ENCODE measurements at places on chromosomes 1 and 21.

- no peak for DNase-seq
Observed at GRCh38 chr1:230778916-230779590, 31.9 kb downstream of the CAPN9 start.

GRCh38 chr1:39091845-39092645, 65.9 kb downstream of the NDUFS5 start:
- no peak for DNase-seq

DNA sequence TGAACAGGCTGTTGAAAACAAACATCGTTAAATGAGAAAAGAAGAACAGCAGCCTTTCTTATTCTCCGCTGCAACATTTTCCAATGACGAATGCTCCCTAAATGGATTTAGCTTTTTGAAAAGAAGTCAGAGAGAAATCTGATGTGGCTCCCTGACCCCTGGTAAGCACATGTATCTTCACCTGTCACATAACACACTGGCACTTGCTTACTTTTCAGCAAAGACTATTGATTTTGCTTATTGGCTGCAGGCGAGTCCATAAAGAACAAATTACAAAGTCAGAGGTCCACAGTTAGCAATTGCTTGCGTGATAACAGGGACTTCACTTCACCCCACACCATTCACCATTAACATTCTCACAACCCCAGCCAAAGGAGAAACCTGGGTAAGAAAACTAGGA, 362.8 kb downstream of the GPATCH2 start:
- DNase-seq: no peak

DNA sequence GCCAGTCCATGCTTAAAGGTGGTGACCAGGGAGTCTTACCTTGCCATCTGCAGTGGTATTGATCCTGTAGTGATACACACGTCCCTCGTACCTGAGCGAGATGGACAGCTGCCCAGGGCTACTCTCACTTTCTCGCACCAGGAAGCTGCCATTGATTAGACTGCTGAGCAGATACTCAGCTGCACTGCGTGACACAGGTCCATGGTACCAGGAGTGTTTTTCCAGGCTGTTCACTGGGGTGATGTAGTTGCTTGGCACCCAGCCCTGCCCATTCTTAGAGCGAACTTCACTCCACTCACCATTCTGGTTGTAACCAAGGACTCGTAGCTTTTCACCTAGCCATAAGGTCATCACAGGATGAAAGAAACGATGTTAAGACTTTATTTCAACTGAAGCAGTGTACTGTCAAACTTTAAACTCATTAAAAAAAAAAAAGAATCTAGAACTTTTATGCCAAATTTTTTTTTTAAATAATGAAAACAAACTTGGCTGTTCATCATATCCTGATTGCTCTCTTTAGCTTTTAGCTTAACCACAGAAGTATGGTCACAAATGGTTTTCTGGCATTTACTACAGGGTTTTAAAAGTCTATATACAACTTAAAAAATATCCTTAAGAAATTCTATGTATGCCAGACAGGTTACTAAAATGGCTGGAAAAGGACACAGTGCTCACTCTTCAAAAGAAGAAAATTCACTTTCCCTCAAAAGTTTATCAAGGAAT, 44.6 kb downstream of the TOR3A start:
- DNase-seq: no peak

GRCh38 chr21:18373606-18374005, 30.0 kb downstream of the TMPRSS15 start:
- DNase-seq: no peak

- no peak for DNase-seq
Observed at GRCh38 chr1:227068883-227069282, 128.8 kb downstream of the COQ8A start.

- no peak for DNase-seq
Observed at GRCh38 chr1:20174937-20175666, 10.8 kb upstream of the UBXN10 start.

GRCh38 chr21:39915881-39916280, 48.6 kb downstream of the PCP4 start:
- DNase-seq: no peak

- DNase-seq: no peak
Observed at GRCh38 chr1:1117469-1117831, 1.6 kb upstream of the C1orf159 start.

DNA sequence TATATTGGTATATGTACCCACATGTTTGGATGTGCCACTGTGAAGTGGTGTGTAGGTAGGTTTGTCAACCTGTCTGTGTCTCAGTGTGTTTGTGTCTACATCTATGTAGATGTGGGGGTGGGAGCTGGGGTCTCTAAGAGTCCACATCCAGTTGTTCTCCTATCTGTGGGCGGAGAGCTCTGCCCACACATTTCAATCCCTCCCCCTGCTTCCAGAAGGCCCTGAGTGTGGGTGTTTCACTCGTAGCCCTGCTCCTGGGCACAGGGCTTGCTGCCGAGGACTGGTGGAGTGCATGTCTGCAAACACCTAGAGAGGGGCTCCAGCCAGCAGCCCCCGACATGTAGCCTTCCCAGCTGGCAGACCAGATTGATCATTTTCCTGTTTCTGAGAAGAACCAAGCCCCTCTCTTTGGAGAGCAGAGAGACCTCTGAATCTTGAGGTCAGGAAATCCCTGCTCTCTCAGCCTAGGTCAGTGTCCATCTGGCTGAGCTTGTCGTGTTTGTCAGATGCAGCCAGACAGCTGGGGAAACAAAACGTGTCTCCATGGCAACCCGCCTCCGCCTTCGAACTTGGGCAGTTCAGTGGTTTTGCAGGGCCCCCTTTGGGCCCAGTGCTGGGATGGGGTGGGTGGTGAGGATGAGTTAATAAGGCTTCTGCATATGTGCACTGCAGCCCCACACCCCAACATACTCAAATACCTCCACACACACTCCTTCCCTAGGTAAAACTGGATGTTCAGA, 31.2 kb upstream of the SYNC start:
- no peak for DNase-seq

DNA sequence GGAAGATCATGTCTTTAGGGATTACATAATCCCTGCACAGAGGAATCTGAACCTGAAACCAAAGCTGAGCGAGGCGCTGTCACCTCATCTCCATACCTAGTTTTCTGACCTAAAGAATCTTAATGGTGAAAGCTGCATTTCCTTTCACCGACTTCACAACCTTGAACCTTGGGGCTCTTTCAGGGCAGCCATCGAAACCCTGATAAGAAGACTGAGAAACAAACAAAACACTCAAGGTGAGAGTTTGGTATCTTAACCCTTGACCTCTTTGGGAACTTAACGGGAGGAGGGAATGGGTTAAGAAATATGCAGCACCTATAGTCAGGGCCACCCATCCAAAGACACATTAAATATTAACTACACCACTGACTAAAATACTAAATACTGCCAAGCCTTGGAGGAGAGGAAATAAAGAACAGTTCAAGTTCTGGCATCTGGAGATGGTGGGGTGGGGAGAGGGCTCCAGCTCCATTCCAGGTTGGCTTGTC, 2.0 kb downstream of the C1orf116 start:
- no peak for DNase-seq

DNA sequence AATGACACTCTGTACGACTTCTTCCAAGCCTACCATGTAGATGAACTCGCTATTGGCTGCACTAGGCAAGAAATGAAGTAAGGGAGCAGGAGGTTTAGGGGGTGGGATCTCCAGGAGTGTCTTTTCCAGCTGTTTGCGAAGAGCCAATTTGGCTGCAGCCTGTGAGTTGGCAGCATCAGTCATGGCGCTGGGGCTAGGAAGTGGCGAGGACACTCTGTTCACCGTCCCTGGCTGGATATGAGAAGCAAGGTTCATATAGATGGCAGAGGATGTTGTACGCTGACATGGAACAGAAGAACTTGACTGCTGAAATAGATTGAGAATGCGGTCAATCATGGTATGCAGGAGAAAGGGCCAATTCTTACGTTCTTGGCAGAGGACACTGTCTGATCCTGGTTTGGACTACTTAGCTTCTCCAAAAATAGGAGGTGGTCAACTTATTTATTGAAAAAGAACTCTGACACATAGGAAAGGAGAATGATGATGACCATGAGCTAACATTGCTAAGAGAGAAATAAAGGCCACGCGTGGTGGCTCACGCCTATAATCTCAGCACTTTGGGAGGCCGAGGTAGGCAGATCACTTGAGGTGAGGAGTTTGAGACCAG, 41.2 kb downstream of the SLC27A3 start:
- DNase-seq: no peak

DNA sequence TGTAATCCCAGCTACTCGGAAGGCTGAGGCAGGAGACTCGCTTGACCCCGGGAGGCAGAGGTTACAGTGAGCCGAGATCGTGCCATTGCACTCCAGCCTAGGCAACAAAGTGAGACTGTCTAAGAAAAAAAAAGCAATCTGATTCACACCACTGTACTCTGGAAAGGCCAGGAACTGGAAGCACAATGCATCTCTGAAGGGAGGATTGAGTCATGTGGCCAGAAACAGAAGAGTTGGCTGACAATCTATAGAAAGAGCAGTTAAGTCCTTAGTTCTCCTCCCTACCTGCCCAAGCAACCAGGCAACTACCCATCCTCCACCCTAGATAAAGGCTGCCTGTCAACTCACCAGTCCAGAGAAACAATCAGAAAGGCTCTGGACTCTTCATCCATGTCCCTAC, 45.9 kb downstream of the PIK3R3 start:
- no peak for DNase-seq

GRCh38 chr1:87149241-87150041, 179.2 kb upstream of the LMO4 start:
- no peak for DNase-seq

- no peak for DNase-seq
Observed at GRCh38 chr1:37038227-37039093, 4.1 kb upstream of the GRIK3 start.

GRCh38 chr1:32627596-32628162, 22.7 kb downstream of the ZBTB8OS start:
- no peak for DNase-seq

GRCh38 chr1:198436276-198436675, 104.2 kb downstream of the ATP6V1G3 start:
- DNase-seq: no peak

DNA sequence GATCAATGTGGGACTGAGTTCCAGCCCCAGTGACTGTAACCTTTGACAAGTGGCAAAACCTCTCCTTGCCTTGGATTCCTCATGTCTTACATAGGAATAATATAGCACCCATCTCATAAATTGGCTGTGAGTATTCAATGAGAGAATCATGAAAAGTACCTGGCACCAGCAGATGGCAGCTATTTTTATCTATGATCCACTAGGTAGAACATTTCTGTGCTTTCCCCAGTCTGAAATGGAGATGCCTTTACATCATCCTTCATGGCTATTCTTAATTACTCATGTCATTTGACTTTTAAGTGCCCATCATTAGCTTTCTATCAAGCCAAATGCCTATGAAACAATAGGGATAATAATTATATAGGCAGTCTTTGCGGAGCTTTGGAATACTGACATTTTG, 130.1 kb downstream of the TGFB2 start:
- DNase-seq: no peak

DNA sequence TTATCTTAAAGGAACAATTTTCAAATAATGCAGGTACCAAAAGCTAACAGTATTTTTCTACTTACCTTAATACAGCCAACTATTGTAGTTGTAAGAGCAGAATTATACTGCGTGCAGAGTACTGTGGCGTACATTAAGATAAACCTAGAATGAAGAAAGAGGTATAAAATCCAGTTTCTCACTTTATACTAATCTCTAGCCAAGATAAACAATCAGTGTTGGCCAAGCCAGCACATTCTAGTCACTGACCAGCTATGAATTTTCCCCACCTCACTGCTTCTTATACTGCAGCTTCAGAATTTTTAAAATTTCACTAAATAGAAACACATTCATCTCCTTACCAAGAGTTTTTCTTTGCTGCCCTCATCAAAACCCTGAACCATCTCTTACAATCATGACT, 33.6 kb downstream of the SLC35D1 start:
- no peak for DNase-seq

GRCh38 chr1:68442006-68442405, 7.7 kb downstream of the RPE65 start:
- DNase-seq: no peak

GRCh38 chr1:172638885-172639831, 19.7 kb upstream of the FASLG start:
- peak; percentile 28 for DNase-seq

GRCh38 chr1:219460896-219461815, 151.7 kb downstream of the ZC3H11B start:
- no peak for DNase-seq

DNA sequence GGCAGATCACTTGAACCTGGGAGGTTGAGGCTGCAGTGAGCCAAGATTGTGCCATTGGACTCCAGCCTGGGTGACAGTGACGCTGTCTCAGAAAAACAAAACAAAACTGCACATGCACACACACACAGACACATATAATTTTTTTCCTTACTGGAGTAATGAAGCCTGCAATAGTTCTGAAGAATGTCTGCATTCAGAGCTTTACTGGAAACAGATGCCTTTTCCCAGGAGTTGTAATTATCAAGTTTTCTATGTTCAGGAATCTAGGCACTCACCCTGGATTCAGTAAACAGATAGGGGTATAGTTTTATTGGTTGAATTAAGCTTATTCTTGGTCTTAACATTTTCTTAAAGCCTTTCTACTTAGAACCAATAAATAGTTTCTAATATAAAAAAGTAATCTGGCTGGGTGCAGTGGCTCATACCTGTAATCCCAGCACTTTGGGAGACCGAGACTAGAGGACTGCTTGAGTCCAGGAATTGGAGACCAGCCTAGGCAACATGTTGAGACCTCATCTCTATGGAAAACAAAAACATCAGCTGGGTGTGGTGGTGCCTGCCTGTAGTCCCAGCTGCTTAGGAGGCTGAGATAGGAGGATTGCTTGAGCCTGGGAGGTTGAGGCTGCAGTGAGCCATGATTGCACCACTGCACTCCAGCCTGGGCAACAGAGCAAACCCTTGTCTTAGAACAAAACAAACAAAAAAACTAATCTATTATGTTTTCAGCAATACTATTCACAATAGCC, 15.8 kb downstream of the SPEN start:
- no peak for DNase-seq

DNA sequence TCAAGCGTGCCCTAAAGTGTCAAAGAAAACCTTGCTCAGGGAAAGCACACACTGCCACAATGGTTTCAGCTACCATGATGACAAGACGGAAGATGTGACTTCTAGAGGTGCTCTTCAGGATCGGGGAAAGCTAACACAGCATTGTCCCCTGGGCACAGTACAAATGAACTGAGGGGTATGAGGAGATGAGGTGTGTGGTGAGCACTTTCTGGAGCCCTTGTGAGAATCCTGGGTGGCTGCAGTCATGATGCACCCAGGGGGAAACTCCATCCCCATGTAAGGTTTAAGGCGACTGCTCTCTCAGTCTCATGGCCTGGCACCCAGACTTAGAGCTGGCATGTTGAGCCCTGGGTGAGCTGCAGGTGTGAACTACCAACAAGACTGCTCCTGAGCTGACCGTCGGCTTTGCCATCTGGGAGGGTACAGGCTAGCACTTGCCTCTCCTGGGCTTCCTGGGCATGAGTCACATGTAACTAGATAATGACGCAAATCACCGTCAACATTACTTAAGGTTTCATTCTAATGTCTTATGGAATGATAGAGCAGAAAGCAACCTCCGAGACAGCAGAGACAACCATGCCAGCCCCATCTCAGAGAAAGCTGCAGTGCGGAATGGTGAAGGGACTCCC, 144.6 kb downstream of the CLIC6 start:
- DNase-seq: no peak

All from stimulated activated CD8-positive, alpha-beta memory T cell treated with anti-CD3 and anti-CD28 coated beads, Interleukin-4, amount 100 ng/mL, for 1 hour (primary cell).